ENCODE measurements at places on chromosomes 5 and 9.

DNA sequence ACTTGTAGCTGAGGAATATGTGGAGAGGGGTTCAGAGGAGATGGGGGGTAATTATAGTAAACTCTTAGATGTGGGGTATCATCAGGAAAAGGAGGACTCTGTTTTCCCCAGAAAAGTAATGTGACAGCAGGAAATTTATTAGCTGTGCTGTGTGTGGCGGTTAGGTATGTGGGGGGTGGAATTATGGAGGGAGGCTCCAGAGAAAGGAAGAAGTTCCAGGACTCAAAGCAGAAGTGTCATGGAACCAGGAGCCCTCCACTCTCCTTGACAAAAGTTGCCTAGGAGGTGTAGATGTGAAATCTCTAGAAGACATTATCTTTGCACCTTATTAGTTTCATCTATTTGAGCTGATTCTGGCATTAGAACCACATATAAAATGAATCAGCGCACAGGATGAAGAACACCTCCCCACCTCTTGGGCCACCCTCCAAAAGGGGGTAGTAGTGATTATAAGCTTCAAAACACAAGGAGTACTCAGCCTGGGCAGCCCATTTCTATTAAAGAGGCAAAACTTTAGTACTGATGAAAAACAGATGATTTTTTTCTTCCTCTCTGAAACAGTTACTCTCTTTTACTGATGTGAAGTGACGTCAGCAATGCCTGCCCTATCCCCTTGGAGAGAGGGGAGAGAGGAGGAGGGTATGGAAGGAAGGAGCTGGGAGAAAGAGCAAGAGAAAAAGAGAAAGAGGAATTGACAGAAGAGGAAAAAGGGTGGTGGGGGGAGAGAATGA is 18.2 kb downstream of the NR2F1 start:
- DNase-seq = no peak

- DNase-seq = no peak
Observed at GRCh38 chr5:38891563-38891962, 45.8 kb downstream of the OSMR start.

DNA sequence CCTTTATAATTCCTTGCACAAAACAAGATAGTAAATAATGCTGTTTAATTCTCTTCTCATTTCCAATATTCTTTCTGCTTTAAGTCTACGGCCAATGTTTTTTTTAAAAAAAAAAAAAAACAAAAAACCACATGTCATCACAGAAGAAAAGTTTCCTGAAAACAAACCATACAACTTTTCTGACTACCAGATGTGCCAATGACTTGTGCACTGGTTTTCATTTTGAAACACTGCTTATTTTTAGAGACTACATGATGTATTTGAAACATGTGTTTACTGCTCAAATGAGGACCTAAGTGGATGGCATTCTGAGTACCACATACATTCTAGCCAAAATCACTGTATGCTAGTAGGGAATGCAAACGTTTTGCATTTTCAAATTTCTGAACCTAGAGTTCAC is 167.9 kb downstream of the GLIS3 start:
- no peak for DNase-seq

GRCh38 chr5:73908395-73908794 is 282.4 kb downstream of the ARHGEF28 start:
- no peak for DNase-seq

GRCh38 chr9:20649381-20649780 is 27.1 kb upstream of the MLLT3 start:
- DNase-seq = no peak

DNA sequence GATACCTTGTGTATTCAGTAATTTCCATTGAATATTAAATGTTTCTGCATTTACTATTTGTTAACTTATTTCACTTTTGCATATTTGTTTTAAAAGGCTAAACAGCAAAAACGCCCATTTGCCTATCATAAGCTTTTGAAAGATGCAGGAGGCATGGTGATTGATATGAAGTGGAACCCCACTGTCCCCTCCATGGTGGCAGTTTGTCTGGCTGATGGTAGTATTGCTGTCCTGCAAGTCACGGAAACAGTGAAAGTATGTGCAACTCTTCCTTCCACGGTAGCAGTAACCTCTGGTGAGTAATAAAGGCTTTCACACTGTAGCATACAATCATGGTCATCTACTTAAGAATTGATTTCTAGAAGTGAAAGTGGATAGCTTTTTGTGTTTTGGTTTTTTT is 3.8 kb downstream of the NUP214 start:
- no peak for DNase-seq

DNA sequence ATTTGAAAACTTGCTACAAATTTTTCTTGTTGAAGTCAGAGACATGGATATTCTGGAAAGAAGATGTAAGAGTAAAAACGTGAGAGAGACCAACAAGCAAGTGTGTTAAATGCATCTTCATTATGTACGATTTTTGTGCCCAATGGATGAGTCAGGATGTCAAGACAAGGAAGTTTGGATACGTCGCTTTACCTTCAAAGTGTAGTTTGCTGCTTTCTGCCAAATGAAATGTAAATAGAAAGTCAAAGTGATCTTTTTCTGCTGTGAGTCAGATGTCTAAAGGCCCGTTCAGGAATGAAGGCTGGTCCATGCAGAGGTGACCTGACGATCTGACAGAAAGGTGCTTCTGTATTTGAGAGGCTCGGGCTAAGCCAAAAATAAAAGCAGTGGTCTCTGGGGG is 273.1 kb upstream of the PIK3R1 start:
- DNase-seq = no peak
